ENCODE measurements at places on chromosomes 5 and 9. TPM values are rescaled to one million over a fixed set of nuclear protein-coding genes. Genes with fewer than 3 reads are reported as not detected.

Gene IFNW1
- not detected for total RNA-seq

DNA sequence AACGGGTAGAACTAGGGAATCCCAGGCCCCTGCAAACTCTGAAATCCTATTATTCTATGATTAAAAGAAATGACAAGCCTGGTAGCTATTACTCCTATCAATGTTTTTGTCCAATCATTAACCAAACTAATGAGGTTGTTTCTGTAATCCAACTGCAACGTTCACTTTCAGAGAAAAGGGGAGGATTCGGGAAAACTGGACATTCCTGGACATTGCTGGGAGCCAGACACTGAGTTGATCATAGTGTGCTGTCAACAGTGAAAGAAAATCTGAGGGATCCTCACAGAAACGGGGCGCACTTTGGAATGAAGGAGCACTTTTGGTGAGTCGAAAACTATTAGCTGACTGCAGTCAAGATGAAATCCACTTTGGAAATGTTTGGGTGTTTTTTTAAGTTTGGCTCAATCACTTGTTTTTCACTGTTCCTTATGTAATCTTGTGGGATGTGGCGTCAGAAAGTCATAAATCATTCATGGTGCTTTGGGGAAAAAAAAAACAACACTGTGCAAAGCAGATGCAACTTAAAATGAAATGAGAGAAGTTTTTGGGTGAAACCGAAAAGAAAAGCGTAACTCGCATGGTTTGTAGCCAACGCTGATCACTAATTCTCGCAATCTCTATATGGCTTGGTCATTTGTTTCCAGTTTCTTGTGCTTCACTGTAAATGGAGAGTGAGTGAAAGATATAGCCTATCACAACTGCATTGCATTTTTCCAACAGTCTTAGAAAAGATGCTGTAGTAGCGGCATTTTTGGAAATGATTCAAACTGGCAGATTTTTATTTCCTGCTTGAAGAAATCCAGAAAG lies 51.2 kb upstream of the ADRA1B start:
- peak; percentile 18 for DNase-seq

GRCh38 chr9:29830821-29831220 lies 2257.5 kb upstream of the C9orf72 start:
- DNase-seq = peak; percentile 46

GRCh38 chr5:82106756-82107155 lies 134.9 kb downstream of the ATG10 start:
- DNase-seq = peak; percentile 13

DNA sequence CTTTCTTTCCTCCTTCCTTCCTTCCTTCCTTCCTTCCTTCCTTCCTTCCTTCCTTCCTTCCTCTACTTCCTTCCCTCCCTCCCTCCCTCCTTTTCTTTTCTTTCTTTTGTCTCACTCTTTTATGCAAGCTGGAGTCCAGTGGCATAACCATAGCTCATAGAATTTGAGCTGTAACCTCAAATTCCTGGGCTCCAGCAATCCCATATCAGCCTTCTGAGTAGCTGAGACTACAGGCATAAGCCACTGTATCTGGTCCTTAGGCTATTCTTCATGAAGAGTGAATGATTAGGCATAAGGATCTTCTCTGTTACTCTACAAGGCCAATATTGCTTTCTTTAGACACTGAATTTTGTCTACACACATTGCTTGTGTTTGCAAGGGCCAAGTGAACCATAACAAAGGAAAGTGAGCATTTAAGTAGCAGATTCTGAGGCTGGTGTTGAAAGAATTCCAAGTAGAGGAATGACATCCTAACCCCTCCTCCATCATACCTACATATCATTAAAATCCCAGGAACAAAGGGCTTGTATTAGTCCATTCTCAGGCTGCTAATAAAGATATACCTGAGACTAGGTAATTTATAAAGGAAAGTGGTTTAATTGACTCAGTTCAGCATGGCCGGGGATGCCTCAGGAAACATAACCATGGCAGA lies 293.2 kb downstream of the HCN1 start:
- no peak for DNase-seq

GRCh38 chr9:115743709-115744605 lies 409.6 kb upstream of the PAPPA start:
- no peak for DNase-seq

GRCh38 chr5:33227746-33228145 lies 213.0 kb upstream of the TARS1 start:
- DNase-seq = no peak

DNA sequence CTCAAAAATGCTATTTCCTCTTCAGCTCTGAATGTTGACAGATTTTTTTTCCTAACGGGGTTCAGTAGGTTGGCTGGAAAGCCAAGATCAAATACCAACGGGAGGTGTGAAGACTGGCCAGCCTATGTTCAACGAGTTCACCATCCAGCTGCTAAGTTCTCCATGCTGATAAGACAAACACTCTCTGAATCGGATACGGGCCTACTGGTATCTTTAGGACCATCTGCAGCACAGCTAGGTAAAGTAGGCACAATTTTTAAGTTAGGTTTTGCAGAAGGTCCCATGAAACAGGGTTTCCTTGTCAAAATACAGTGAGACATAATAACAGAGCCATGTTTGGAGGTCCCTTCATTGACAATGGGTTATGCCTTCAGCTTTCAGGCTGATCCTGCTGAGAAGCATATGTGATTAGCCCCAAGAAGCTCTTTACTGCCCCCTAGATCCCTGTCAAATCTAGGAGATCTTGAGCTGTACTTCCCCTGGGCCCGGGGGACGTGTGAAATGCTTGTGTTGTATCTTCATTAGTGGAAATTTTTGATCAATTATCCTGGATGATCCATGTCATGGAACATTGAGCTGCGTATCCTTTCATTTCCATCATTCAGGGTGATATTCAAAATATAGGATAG lies 60.6 kb downstream of the PGM5 start:
- DNase-seq = no peak

All from M059J (cell line).